ENCODE measurements at places on chromosomes 4 and X.

DNA sequence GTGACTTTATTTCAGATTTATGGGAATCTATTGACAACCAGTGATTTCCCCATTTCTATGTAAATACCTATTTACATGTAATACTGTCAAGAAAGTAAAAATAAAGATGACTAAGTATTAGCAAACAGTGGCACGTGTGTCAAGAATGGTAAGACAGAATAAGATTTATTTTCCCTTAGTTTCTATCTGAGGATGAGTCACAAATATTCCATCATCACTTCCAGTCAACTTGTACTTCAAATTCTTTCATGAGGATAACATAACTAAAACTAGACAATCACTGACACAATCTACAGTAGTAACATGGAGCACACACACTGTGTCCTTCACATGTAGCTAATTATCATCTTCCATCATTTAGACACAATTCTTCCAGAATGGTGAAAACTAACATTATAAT is 625.3 kb upstream of the PCDH7 start:
- no peak for DNase-seq

- no peak for DNase-seq
Measured at GRCh38 chrX:131840799-131841495, 182.2 kb upstream of the STK26 start.

- no peak for DNase-seq
Measured at GRCh38 chr4:120995266-120996010, 72.9 kb upstream of the PRDM5 start.

DNA sequence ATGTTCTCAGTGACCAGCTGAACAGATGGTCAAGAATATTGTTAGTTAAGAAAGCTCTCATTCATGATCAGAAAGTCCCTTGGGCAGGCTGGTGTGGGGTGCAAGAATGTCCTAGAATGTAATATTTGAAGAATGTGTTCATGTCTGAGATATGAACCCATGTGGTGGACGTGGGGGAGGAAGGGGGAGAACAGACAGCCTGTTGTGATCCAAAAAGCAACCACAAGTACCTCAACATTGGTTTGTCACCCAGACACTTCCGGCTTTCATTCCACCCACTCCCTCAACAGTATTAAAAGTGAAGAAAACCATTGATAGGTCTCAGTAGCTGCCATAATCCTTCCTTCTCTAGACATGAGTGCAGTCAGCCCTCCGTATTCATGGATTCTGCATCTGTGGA is 82.2 kb downstream of the MAML3 start:
- DNase-seq, result peak; percentile 73

DNA sequence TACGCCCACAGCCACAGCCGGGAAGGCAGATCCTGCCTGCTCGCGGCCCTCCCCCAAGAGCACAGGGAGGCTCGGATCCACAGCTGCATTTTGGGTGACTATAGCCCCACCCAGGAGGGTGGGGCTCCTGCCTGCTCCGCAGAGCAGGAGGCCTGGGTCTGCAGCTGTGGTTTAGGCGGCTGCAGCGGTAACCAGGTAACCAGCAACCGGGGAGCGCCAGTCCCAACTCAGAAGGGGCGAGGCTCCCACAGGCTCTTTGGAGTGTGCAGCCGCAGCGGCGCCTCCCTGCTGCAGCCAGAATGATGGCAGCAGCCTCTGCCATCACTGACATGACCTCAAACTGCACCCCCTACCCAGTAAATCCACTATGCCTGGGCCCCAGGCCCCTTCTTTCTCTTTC is 148.0 kb upstream of the F9 start:
- no peak for DNase-seq

DNA sequence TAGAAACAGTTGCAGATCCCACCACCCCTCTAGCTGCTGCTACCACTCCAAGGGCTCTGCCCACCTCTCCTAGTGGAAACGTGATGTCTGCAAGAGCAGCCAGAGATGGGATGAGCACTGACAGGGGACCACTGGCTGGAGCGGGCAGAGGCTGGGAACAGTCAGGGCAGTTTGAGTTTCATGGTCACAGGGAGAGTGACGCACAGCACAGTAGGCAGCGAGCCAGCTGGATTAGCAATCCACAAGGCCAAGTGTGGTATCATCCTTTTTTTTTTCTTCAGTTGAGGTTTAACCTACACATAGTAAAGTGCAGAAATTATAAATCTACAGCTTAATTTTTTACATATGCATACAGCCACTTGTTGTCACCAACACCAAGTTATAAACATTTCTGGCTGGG is 6.4 kb upstream of the SCML2 start:
- DNase-seq, result no peak

GRCh38 chr4:33064238-33064637 is 2344.1 kb downstream of the PCDH7 start:
- DNase-seq, result no peak

- no peak for DNase-seq
Measured at GRCh38 chr4:100295792-100296191, 105.5 kb upstream of the DDIT4L start.

DNA sequence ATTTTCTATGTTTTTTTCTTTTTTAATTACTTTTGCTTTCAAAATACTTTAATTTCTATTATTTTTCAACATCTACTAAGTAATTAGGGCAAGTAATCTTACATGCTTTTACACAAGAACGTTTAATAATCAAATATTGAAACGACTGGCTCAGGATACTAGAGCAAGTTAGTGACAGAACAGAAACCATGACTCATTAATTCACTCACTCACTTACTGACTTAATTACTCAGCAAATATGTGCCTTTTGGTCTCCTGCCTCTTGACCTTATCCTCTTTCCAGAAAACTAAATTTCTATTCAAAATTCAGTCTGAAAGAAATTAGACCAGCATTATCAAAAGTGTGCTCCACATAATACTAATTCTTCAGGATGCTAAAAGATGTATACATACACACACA is 314.9 kb upstream of the TEX13C start:
- no peak for DNase-seq

DNA sequence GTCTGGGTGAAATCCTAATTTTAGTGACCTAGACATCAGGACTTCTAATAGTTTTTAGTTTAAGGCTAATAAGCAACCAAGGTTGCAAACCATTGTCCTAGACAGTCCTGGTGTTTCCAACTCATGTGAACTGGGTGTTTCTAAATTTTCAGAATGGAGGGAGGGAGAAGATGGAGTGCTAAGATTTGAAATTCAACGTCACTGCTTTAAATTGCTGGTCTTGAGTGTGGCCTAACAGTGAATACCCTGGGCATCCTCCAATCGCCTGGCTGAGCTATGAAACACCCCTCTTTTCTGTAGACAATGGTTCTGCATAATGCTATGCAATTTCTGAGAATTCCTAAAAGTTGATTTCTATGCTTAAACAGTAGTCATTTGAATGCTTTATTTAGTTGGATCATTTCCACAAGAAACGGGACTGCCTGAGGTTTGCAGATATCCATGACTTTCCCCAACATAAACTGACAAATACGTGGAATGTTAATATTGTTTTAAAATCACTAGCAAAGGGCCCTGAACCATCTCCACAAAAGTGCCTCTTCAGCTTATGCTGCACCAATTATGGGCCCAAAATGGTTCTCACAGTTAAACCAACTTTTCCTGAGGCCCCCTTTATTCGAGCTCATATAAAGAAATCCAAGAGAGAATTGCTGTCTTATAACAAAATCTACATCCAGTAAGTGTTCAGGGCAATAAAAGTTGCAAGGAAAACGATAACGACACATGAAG is 1.1 kb downstream of the FBXL5 start:
- DNase-seq, result no peak

GRCh38 chr4:155688211-155688610 is 21.6 kb downstream of the GUCY1A1 start:
- DNase-seq, result no peak

- no peak for DNase-seq
Measured at GRCh38 chr4:149638073-149638472, 177.6 kb downstream of the IQCM start.

GRCh38 chr4:103994059-103994458 is 274.3 kb upstream of the TACR3 start:
- no peak for DNase-seq

GRCh38 chr4:113962719-113963265 is 16.7 kb downstream of the ARSJ start:
- no peak for DNase-seq

- no peak for DNase-seq
Measured at GRCh38 chrX:150282953-150283352, 80.2 kb upstream of the MAMLD1 start.

DNA sequence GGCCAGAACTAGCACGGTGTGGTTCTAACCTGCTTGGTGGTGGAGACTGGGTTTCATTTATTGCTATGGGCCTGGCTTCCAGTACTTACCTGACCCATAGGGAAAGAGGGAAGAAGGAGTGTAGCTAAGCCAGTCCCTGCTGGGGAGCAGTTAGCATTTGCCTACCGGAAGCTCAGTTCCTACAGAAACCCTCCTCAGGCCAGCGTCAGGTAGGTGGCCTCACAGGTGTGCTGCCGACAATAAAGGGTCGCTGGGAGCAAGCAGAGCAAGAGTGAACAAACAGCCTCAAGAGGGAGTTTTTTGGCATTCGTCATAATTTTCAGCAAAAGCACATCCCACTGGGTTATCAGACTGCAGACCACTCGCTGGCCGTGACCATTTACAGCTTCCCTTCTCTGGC is 740.6 kb upstream of the TENM3 start:
- no peak for DNase-seq

GRCh38 chr4:31908261-31908660 is 1188.1 kb downstream of the PCDH7 start:
- no peak for DNase-seq

GRCh38 chr4:180925805-180926204 is 1317.4 kb upstream of the TENM3 start:
- no peak for DNase-seq

DNA sequence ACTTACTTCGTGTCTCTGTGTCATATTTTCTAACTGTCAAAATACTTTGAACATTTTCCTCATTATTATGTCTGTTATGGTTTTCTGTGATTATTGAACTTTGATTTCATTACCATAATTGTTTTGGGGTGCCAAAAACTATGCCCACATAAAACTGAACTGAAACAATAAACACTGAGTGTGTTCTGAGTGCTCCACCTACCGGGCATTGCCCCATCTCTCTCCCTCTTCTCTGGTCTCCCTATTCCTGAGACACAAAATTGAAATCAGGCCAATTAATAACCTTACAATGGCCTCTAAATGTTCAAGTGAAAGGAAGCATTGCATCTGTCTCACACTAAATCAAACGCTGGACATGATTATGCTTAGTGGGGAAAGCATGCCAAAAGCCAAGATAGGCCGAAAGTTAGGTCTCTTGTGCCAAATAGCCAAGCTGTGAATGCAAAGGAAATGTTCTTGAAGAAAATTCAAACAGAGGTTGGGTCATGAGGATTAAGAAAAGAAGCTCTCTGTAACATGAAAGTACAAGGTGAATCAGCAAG is 972.3 kb downstream of the PCDH7 start:
- no peak for DNase-seq

DNA sequence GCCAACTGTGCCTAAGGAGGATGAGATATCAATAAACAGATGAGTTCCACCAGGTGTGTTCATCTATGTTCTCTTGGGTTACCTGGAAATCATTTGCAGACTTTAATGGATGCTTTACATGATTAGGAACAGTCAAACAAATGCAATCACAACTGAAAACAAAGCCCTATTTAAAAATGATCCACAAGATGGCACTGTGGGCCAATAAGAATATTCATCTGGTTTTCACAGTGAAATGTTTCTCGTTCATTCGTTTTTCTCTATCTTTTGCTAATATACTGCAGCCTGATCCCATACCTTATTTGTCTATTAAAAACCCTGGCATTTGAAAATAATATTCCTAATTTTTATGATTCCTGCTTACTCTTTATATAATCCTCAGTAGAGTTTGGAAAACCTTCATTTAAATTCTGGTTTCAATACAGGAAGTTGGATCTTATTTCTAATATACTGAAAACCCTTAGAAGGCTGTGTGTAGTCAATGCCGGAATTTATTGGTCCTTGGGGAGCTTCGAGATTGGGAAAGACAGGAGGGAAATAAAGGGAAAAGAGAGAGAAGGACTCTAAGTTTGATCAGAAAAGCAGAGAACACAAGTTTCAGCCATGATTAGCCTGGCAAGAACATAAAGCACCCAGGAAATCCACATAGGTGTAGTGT is 63.8 kb upstream of the TAPT1 start:
- DNase-seq, result no peak

DNA sequence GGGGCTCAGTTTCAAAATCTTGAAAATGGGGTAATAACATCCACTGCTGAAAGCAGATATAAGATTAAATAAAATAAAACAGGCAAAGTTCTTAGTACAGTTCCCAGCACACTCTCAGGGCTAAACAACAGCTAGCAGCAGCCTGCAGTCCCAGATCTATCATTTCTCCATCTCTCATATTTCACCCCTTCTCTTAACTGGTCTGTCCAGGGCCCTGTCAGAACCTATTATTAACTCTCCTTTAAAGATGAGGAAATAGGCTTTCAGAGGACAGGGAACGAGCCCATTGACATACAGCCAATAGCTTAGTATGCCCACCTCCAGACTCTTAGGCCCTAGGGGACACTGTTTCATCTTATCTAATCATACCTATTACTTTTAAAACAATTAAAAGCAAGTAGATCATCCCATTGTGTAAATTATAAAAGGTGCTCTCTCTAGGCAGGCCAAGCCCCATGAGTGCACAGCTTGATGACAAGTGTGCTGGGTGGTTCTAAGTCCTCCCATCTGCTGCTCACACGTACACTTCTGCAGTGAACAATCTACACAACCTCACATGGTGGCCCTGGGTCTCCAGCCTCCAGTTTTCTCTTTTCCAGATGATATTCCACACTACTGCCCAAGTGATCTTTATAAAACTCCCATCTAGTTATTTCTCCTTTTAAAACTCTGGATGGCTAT is 119.0 kb downstream of the APBB2 start:
- no peak for DNase-seq

DNA sequence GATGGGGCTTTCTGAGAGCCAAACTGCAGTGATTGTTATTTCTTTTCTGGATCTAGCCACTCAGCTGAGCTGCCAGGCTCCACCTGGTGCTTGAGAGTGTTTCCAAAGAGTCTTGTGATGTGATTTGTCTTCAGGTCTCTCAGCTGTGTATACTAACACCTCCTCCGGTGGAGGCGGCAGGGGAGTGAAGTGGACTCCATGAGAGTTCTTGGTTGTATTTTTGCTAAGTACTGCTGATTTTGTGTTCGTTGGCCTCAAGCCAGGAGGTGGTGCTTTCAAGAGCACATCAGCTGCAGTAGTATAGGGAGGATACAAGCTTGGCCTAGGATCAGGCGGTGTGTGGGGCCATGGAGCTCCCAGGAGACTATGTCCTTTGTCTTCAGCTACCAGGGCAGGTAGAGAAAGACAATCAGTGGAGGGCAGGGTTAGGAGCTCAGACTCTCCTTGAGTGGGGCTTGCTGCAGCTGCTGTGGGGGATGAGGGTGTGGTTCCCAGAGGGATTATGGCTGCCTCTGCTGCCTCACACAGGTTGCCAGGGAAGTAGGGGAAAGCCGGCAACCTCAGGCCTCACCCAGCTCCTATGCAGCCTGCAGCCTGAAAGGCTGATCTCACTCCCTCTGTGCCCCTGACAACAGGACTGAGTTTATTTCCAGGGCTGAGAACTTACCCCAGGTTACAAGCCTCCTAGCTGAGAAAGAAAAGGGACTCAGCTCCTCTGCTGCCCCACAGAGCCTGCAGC is 62.4 kb downstream of the NPFFR2 start:
- no peak for DNase-seq
